ENCODE measurements at places on chromosomes 4 and X.

DNA sequence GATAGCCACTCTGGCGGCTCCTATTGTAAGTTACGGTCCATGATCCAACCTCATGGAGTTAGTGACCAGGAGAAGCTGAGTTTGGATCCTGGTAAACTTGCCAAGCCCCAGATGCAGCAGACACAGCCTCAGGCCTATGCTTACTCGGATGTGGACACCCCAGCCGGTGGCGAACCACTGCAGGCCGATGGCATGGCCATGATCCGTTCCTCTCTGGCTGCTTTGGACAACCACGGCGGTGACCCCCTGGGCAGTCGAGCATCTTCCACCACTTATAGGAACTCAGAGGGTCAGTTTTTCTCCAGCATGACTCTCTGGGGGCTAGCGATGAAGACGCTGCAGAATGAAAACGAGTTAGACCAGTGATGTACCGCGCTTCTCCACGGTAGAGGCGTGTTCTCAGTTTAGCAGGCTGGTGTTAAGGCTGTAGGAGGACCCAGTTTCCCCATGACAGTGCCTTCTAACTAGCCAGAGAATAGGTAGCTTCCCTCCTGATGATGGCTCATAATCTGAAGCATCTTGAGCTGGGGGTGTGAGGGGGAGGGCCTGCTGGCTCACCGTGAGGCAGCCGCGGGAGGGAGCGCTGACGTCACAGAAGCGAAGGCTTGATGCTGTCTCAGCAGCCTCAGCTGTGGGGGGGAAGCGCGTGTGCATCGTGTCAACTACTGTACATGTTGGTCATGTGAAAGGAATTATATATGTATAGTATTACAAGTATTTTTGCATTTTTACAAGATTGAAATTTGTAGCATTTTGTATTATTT, 31.1 kb downstream of the ZBTB49 start:
- no peak for DNase-seq

GRCh38 chr4:121706595-121707021, 9.8 kb upstream of the ANXA5 start:
- peak; percentile 70 for DNase-seq

DNA sequence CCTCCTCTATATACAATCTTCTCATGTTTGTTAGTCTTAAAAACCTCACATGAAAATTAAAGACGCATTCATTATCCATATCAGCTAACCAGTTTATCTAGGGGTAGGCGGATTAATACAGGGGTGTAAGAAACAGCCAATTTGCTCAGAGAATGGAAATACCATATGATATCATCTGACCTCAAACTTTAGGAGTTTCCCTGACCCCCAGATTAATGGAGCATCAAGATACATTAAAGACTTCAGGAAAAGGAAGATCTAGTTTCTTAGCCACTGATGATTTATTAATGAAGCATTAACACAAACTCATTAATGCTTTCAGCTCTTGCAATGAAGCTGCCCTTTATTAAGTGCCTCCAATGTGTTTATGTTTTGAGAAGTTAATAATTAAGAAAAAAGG, 67.5 kb downstream of the CAMK2D start:
- no peak for DNase-seq

DNA sequence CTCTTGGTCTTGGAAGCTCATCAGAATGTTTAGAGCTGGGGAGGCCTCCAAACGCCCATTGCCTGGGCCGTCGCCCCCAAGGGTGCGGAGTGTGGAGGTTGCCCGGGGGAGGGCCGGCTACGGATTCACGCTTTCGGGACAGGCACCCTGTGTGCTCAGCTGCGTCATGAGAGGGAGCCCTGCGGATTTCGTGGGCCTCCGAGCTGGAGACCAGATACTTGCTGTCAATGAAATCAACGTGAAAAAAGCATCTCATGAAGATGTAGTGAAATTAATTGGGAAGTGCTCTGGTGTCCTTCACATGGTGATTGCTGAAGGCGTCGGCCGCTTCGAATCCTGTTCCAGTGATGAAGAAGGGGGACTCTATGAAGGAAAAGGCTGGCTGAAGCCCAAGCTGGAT, 23.3 kb downstream of the RGS12 start:
- DNase-seq = no peak

DNA sequence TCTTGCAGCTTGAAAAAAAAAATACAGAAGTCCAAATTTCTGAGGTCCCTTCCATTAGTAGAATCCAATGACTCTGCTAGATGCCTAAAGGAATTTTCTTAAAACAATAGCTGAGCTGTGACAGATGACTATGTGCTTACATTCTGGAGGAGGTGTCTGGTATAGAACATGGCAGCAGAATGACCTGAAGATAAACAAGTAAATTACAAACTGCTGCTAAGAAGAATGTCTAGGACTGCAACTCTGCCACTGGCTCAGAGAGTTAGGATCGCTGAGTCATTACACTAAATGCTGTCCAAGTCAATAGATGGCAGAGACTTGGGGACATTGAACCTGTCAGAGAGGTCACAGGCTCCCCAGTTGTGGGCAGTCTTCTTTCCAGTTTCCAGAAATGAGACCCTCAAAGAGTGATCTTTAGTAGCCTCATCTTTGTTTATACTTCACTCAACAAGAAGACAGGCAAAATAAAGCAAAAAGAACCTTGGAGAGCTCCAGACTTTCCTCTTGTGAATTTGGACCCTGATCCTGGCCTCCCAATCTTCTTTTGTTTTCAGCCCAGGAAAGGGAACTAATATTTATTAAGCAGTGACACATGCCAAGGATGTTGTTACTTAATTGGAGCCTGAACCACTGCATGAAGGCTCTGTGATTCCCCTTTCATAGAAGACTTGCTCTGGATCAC, 56.4 kb upstream of the SCML1 start:
- no peak for DNase-seq

GRCh38 chr4:82005158-82005557, 368.6 kb downstream of the HNRNPD start:
- DNase-seq = no peak

DNA sequence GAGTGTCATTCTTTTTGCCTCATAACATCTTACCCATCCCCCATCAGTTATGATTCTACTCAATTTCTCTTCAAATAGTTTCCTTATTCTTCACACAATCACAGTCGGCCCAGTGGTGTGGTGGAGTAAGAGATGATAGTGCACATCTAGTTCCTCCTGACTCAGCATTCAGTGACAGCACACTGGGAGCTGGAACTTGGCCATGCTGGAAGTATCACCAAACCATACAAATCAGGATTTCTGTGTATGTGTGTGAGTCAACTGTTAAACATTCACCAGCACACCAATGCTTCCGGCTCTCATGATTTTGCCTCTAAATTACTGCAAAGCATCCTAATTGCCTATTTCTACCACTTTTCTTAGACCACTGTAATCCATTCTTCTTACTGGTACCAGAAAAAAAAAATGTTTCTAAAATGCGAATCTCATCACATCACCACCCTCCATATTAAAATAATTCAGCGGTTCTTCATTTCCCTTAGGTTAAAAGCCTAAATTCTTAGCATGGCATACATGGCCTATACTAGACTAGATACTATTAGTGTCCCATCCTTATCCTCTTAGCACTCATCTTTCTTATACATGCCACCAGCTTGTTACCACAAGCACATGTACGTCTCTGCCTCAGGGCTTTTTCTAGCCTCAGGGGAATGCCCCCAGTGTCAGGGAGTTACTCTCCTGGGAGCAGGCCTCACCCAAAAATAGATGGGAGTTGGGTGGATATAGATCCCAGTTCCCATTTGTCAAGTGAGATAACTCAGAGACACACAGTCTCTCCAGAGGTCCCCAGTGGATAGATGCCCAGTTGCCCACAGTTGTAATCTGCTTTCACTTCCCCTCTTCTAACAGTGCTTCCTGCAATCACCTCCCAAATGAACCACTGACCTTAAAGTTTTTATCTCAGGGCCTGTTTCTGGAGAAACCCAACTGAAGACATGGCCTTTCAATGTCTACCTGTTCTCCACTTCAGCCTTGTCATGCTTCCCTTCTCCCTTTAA, 49.2 kb upstream of the DDX53 start:
- DNase-seq = no peak

- DNase-seq = no peak
Measured at GRCh38 chrX:109537324-109537665, 651 bp downstream of the NXT2 start.

DNA sequence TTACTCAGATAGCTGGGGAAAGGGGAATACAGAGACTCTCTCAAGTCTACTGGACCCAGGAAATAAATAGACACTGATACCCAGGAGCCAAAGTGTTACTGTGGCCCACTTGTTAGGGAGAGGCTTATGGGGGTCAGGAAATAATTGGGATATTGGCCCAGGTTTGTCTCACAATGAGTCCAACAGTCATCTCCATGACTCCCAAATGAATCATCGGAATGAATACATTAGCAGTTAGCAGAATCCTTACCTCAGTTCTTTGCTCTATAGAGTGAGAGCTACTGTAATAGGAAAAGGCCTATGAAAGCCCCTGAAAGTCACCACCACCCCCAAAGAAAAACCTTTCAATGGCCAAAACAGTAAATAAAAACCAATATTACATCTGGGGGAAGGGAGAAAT, 42.4 kb upstream of the ARHGEF6 start:
- DNase-seq = no peak

DNA sequence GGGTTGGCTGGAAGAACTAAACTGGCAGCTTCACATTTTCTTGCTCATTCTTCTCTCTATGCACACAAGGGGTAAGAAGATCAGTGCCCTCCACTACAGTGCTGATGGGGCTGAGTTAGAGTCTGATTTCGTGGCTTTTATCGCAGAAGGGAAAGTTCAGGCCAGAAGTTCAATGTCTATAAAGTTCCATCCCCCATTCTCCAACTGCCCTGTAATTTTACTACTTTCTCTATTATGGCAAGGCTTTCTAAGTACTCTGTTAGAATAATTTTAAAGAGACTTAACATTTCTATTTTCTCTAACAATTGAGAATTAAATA, 293.9 kb downstream of the BMPR1B start:
- no peak for DNase-seq

- DNase-seq = no peak
Measured at GRCh38 chrX:136652822-136653723, 5.1 kb downstream of the CD40LG start.

- DNase-seq = no peak
Measured at GRCh38 chr4:41361794-41362526, 105.2 kb downstream of the UCHL1 start.

GRCh38 chr4:15868826-15869413, 69.6 kb downstream of the FGFBP1 start:
- no peak for DNase-seq

GRCh38 chr4:6582889-6583490, 8.0 kb downstream of the MAN2B2 start:
- no peak for DNase-seq

GRCh38 chr4:126661194-126661593, 971.6 kb upstream of the INTU start:
- no peak for DNase-seq

DNA sequence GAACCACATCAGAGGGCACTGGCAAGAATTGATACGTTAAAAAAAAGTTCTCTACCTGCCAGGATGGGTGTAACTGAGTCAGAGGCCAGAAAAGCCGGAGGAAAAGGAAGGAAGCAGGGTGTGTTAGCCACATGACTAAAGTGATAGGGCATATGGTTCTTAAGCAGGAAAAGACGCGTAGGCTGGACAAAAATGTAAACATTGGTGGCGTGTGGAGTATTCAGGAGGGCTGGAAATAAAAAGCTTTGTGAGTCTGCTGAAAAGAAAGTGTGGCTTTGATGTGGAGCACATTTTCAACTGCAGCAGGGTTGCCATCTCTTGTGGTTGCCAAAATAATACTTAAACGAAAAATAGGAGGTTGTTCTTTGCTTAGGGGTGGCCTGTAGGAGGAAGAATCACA, 186.5 kb upstream of the RPL34 start:
- DNase-seq = peak; percentile 65

DNA sequence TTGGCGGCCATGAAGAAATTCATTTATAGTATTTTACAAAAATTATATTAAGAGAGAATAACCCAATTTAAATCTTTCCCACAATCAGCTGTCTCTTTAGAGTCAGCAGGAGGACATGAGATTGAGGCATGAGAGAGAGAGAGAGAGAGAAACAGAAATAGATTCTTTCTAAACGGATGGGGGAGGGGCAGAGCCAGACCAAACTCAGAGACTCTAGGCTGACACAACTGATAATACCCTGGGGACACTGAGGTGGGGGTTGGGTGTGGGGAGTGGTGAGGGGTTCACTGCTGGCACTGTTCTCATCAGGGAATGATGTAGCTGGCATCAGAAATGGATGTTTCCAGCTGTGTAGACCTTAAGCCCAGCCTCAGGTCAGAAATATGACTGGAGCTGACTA, 20.5 kb upstream of the HOPX start:
- no peak for DNase-seq

- DNase-seq = peak; percentile 54
Measured at GRCh38 chr4:26321373-26322221, 783 bp downstream of the RBPJ start.

DNA sequence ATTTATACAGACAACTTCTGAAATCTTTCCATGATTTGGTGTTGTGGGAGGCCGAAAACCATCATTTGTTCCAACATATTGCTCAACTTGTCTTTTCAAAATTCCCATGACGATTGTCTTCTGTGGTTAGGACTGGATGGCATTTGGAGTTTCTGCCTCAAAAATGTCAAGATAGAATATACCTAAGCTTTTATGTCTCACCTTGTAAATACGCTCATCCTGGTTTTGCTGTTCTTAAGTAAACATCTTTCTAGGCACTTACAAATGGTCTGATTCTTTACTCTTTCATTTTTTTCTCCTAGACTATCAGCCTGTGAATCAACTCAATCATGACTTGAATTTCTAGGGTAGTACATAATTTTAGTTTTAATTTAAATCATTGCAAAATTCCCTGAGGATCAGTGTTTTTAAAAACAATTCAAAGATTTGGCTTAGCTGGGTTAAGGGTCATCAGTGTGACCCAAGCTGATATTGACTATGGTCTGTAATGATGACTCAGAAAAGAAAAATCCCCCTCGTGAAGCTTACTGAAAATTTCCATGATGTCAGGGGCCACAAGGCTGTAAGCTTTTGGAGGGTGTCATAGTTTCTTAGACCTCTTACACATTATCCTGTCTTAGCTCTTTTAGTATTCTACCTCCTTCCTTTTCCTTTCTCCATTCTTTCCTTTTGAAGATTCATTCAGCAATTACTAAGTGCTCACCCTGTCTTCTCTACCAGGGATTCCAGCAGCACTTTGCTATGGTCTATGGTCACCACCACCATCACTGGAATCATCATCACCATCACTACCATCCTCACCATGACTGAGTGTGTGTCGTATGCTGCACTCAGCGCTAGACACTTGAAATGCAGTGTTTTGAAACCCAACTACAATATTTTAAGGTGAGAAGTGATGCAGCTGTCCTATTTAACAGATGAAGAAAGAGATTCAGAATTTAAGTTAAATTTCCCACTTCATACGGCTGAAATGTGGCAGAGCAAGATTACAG, 124.4 kb downstream of the CPE start:
- DNase-seq = no peak

All from activated CD8-positive, alpha-beta T cell treated with anti-CD3 and anti-CD28 coated beads, Interleukin-2, amount 10 ng/mL, durations not matched to agents 7 days and 5 days (primary cell).